ENCODE measurements at places on chromosomes 13 and 19.

DNA sequence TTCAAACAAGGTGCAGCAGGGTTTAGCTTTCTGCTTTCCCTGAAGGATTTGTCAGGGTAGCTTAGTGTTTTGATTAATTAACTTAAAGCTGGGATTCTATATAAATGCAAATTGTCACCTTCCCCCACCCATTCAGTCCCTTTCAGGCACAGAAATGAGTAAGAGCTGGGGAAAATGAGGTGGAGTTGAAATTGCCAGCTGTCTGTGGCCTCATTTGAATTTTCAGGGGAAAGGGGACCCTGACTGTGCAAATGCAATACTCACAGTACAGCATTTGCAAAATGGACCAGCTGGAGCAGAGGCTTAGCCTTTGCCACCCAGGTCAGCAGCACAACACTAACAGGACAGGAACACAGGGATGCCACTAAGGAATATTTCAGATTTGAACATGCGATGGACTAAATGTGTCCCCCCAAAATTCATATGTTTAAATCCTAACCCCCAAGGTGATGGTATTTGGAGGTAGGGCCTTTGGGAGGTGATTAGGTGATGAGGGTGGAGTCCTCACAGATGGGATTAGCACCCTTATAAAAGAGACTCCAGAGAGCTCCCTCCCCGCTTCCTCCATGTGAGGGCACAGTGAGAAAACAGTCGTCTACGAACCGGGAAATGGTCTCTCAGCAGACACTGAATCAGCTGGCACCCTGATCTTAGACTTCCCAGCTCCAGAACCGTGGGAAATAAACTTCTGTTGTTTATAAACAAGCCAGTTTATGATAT is 59.5 kb upstream of the CYSLTR2 start:
- DNase-seq: no peak

- DNase-seq: no peak
These were observed 5.2 kb downstream of the MIDN start for GRCh38 chr19:1253514-1254080.

- DNase-seq: no peak
These were observed 6.1 kb upstream of the FXYD3 start for GRCh38 chr19:35109395-35110112.

- no peak for DNase-seq
These were observed 54.0 kb upstream of the IRS2 start for GRCh38 chr13:109840201-109840892.

DNA sequence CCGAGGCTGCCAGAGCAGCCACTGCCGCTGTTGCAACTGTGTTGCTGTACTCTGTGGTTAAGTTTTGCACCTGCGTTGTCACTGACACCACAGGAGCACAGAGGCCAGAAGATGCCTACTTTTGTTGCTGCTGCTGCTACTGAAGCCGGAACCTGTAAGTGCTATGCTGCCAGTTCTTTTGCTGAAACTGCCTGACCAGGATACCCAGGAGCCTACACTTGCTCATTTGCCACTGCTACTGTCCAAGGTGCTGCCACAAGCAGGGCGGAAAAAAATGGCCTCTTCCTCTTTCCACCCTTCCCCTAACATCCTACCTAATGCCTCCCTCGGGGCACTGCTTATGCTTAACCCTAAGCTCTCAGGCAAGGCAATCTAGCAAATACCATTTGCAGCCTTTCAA is 29.0 kb upstream of the NBEA start:
- peak; percentile 33 for DNase-seq

DNA sequence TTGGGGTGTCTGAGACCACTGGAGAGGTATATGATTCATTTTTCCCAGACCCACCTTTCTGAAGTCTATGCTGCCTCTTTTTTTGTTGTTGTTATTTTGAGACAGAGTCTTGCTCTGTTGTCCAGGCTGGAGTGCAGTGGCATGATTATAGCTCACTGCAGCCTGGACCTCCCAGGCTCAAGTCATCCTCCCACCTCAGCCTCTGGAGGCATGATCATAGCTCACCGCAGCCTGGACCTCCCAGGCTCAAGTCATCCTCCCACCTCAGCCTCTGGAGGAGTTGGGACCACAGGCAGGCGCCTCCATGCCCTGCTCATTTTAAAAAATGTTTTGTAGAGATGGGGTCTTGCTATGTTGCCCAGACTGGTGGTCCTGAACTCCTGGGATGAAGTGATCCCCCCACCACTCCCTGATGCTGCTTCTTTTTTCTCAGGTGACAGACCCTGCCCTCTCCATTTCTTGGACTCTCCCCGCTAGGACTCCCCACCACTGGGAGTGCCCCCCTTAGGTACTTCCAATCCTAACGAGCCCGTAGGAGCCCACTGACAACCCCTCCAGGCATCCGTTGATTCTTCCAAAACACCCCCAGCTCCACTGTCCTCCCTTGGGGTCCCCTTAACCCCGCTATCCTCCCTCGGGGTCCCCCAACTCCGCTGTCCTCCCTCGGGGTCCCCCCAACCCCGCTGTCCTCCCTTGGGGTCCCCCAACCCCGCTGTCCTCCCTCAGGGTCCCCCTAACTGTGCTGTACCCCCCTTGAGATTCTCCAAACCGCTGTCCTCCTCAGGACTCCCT is 45.4 kb downstream of the ARHGEF18 start:
- DNase-seq: no peak

DNA sequence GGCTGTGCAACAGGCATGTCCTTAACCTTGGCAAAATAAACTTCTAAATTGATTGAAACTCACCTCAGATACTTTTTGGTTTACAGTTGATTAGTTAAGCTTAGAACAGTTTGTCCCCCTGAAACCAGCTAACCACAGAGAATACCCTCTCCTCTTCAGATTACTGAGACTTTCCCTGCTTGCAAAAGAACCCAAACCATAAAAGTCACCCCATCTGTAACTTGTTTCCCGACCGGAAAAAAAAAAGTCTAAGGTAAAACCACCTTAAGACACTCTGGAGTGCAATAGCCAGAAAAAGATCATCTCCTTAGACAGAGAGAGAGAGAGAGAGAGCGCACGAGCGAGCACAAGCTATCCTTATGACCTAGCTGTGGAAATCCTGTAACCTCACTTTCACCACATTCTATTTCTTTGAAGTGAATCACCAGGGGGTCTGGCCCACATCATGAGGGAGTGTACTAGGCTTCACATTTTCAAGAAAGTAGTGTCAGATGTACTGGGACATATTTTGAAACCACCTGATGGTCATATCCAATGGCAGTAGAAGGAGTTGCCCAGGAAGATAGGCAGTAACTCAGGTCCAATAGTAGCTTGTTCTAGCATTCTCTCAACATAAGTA is 11.1 kb upstream of the GTF2F2 start:
- DNase-seq: no peak

GRCh38 chr13:28754698-28755545 is 36.2 kb upstream of the SLC46A3 start:
- DNase-seq: no peak

- DNase-seq: no peak
These were observed 22.2 kb downstream of the PCID2 start for GRCh38 chr13:113186061-113186900.

DNA sequence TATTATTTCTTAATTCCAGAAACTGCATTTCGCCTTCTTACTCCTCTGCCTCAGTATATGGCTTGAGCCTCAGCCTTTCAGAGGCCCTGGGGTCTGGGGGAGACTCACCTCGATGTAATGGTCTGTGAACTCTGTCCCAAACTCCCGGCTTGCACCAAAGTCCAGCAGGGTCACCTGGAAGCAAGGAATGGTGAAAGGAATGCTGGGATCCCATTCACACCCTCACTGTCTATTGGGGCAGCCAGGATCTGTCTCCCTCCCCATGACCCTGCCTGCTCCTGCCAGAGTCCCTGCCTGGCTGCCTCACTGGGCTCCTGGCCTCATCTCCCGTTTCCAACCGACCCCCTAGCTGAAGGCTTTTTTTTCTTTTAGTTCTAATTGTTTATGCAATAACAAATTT is 5.4 kb upstream of the NUMBL start:
- no peak for DNase-seq

- no peak for DNase-seq
These were observed 119.1 kb upstream of the SOX1 start for GRCh38 chr13:111947876-111948275.

DNA sequence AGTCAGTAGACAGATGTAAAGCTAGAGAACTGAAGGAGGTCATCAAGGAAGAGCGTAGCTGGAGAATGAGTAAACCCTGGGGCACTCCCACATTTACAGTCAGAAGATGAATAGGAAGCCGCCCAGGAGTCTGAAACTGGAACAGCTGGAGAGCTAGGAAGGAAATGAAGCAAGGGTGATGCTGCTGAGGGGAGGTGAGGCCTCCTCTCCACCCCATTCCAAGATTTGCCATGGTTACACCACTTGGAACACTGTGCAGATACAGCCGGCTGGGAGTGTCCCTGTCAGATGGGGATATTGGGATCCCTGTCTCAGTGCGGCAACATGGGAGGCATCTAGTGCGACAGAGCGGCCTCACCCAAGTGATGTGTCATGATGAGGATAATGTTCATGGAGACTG is 51.8 kb upstream of the GPI start:
- no peak for DNase-seq

DNA sequence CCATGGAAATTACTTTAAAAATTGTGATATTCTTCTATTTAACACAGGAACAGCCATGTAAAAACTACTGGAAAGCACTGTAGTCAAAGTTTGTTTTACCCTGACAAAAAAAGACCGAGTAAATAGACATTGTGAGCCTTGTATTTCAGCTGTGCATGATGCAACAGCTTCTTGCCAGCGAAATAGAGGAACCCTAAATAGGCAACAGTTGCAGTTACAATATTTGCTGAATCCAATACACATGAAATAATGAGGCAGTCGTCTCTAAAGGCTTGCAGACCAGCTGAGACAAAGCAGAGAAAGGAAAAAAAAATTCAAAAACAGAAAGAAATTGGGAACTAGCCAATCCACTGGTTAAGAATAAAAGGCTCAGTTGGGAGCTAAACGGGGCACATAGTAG is 1001.1 kb downstream of the OLFM4 start:
- DNase-seq: no peak

DNA sequence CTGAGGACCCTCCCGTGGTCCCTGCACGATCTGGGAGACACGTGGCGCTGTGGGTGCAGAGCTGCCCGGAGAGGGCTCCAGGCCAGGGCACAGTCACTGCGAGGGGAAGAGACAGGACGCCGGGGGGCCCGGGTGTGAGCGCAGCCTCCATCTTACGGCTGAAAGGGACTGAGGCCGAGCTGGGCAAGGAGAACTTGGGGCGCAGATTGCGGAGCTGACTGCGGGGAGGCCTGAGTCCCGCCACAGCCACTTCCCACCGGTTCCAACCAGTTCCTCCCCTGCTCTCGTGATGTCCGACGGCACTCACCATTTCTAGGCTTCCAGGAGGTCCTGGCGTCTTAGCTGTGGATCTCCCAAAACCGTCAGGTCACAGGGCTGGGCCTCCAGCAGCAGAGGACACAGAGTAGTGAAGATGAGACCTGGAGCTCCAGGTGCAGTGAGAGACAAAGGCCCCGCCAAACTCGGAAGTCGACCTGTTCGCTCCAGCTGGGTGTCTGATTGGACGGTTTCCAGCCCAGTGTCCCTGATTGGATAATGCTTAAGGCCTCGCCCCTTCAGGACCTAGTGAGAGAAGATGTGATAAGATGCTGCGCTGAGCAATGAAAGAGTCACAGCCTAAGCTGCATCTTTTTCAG is 4.8 kb upstream of the ZNF253 start:
- peak; percentile 25 for DNase-seq

- DNase-seq: no peak
These were observed 21.1 kb upstream of the CEACAM21 start for GRCh38 chr19:41554907-41555306.

DNA sequence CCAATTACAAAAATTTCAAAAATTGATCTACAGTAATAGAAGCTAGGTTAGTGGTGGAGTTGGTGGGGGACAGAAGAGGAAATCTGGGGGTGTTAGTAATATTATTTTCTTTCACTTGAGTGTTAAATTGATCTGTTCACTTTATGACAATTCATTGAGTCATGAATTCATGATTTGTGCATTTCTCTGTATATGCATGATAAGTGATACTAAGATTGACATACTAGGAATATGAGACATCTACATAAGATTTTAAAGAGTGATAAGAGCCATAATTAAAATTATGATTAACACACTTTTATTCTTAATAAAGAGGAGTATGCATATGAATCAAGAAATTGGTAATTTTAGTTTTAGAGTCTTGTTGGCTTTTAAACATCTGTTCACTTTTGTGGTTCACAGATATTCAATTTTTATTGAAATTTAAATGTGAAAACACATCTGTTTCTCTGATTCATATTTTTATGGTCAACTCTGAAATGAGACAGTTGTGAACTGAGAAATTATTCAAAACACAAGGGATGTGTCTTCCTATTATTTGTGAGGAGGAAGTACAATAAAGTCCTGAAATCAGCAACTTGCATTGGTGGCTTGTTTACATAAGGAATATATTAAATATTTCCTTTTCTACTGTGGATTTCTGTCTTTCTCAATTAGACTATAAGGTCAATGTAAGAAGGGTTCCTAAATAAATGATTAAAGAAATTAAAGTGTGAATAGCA is 196.5 kb downstream of the ITGBL1 start:
- no peak for DNase-seq

DNA sequence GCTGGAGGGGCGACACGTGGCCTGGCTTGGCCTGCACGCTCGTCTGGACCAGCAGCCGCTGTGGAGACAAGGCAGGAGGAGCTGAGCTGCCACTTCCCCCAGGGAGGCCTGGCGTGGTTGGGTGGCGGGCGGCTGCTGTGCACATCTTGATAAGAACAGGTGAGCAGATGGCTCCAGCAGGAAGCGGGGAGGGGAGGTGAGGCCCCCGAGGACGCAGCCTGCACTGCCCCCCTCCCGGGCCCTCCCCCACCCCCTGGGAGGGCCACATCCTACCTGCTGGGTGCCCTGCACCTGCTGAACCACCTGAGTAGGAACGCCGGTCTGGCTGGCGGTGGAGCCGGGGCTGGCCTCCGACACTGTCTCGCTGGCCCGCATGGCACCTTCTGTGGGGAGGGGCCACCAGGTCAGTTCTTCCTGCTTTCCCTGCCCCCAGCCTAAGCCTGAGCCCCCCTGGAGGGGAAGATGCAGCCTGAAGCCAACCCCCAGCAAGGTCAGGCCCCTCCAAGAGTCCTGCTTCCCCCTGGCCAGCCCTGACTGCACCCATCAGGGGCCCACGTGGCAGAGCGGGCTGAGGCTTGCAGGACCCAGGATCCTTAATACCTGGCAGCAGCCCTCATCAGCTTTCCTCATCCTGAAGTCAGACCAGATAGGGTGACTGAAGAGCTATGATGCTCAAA is 22.8 kb downstream of the RFX1 start:
- DNase-seq: no peak

- DNase-seq: no peak
These were observed 480.4 kb downstream of the FOXO1 start for GRCh38 chr13:40186041-40186440.

All from right hindlimb (tissue), 1 donor.